HT1080 (cell line): ENCODE measurements at places on chromosomes 1 and 21.

DNA sequence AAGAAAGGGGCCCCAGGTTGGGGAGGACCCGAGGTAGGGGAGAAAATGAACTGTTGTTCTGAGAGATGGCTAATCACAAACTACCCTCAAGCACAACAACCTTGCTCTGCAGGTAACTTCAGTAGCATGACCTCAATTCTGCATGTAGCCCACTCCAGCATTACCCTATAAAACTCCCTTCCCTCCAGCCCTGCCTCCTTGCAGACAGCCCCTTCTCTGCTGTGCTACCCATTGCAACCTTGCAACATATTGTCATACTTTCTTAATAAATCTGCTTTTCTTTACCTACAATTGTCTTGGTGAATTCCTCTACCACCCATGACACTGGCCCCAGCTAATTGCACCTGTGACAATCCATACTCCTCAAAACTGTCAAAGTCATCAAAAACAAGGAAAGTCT lies 428.9 kb downstream of the MATN1 start:
- DNase-seq: no peak

GRCh38 chr1:169495046-169495775 lies 9.5 kb upstream of the SLC19A2 start:
- peak; percentile 18 for DNase-seq

- DNase-seq: no peak
Observed at GRCh38 chr1:223245983-223246382, 102.9 kb upstream of the TLR5 start.

DNA sequence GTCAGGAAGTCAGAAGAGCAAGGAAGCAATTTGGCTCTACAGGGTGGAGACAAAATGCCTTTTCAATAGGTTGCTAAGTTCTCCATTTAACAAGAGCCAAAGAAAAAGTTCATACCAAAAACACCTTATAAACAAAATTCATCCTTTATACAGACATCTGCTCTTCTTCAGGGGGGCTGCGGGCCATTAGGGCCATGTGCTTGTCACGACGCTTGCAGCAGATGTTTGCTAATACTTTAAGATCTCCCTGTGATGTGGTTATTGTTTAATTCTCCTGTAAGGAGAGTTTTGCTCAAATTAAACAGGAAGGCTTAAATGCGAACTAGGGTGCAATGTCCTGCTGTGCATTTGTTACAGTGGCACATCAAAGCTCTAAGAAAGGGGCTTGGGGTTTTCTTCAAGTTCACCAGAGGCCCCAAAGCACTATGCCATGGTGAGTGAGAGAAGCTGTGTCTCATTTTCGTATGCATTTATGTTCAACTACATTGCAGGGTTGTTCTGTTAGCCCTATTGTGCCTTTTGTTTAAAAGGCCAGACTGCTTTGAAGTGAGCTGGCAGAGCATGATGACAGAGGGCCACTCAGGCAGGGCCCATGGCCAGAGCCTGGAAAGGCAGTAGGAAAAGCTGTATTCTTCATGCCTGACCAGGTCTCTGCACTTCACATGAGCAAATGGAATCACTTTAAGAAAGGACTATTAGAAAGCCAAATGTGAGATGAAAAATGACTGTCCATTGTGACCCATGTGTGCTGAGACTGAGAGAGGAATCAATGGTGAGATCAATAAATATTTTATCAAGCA lies 24.8 kb upstream of the NTPCR start:
- DNase-seq: no peak

GRCh38 chr1:18794561-18794960 lies 64.9 kb downstream of the TAS1R2 start:
- DNase-seq: no peak

GRCh38 chr1:42735477-42736105 lies 4.4 kb downstream of the CLDN19 start:
- no peak for DNase-seq
